Activated T-cell treated with anti-CD3 and anti-CD28 coated beads for 1 hour (primary cell): ENCODE measurements at places on chromosomes 7 and 10.

DNA sequence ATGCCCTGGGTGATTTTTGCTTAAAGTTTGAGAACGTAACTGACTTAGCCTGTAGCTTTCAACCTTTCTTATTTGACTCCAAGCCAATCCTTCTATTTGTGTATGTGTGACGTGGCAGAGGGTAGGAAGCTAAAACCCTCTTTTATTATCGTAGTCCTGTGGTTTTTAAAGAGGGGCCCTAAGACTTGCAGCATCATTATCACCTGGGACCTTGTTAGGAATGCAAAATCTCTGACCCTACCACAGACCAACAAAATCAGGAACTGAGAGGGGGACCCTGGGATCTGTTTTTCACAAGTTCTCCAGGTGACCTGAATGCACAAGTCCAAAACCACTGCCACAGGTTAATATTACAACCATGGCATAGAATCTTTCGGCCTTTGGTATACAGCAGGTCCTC, 80.1 kb downstream of the OSBPL3 start:
- DNase-seq = no peak

DNA sequence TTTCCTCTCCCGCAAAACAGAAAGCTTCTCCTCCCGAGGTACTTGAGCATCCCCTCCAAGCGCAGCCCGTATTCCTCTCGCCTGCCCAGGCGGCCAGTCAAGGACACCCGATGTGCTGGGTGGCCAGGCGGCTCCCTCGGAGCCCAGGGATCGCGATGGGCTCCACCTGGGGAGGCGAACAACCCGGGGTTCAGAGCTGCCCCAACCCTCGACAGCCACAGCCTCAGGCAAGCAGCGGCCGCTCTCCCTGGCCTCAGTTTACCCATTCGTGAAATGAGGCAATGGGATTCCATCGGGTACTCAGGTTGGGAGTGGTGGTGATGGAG, 147.4 kb downstream of the CYP26A1 start:
- DNase-seq = no peak

- DNase-seq = no peak
Measured at GRCh38 chr10:110504111-110504735, 6.5 kb downstream of the DUSP5 start.

GRCh38 chr7:76020031-76020714, 25.8 kb upstream of the TMEM120A start:
- peak; percentile 66 for DNase-seq

GRCh38 chr10:74752371-74753040, 73.9 kb upstream of the KAT6B start:
- no peak for DNase-seq

DNA sequence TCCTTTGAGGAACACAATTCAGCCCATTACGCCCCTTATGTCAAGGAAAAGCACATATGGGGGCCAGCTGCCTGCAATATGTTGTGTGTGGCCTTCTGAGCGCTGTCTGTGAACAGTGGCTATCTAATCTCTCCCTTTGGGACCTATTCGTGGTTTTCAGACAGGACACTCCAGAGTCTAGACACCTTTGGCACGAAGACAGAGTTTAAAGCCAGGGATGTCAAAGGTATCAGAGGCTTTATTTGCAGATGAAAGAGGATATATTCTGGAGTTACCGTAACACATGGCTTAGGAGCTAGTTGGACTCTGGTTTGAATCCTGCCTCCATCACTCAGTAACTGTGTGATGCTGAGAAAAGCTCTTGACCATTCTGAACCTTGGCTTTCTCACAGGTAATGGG, 14.8 kb upstream of the EEPD1 start:
- DNase-seq = no peak

DNA sequence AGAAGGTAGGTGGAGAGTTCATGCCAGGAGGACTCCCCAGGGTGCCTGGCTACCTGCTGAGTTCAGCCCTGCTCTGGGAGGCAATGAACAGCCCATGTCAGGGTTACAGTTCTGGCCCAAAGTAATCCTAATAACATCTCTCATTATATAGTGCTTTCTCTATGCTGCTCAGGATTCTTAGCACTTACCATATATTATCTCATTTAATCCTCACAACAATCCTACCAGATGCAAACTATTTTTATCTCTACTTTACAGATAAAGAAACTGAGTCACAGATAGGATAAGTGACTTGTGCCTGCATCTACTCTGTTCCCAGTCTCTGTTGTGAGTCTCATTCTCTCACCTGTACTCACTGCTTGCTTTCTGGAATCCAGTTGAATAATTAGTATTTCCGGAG, 105.1 kb upstream of the NFE2L3 start:
- DNase-seq = no peak

GRCh38 chr7:127935847-127936376, 95.3 kb downstream of the LRRC4 start:
- no peak for DNase-seq

- no peak for DNase-seq
Measured at GRCh38 chr7:36188906-36189305, 35.9 kb downstream of the EEPD1 start.

DNA sequence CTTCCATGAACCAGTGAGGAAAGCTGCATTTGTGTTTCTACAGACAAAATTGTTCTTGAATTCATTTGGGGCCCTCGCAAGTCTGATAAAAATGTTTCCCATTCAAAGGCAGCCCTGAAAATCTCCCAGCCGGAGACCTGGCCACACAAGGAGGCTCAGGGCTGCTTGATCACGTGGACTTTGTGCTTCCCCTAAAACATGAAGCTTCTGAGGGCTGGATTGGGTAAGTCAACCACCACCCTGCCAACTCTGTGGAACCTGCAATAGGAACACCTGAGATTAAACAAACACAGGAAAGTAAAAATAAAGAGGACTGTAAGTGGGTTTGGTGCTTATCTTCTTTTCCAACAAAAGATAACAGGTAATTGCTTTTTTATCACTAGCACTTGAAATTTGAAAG, 133.8 kb downstream of the C10orf90 start:
- DNase-seq = no peak

DNA sequence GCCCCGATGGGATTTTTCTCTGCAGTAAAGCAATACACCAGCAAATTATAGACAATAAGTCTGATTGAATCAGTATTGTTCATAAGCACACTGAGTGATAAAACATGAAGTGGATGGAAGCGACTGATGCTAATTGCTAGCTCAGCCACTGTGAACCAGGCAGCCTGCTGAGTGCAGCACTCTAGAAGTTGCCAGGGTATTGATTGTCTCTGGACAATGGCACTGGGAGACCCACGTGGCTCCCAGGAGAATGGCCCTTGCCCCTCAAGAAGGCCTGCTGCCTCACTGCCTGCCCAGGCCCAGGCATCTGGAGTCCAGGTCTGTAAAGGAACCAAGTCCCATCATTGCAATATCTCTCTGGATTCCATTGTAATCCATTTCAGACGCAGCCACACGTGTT, 80.4 kb upstream of the TCERG1L start:
- DNase-seq = no peak

DNA sequence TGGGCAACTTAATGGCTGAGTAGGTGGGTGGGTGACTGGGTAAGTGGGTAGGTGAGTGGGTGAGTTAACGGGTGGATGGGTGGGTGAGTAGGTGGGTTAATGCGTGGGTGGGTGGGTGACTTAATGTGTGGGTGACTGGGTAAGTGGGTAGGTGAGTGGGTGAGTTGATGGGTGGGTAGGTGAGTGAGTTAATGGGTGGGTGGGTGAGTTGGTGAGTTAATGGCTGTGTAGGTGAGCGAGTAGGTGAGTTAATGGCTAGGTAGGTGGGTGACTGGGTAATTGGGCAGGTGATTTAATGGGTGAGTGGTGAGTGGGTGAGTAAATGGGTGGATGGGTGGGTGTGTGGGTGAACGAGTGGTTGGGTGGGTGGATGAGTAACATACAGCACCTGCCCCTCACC, 243.0 kb upstream of the MGMT start:
- DNase-seq = no peak

DNA sequence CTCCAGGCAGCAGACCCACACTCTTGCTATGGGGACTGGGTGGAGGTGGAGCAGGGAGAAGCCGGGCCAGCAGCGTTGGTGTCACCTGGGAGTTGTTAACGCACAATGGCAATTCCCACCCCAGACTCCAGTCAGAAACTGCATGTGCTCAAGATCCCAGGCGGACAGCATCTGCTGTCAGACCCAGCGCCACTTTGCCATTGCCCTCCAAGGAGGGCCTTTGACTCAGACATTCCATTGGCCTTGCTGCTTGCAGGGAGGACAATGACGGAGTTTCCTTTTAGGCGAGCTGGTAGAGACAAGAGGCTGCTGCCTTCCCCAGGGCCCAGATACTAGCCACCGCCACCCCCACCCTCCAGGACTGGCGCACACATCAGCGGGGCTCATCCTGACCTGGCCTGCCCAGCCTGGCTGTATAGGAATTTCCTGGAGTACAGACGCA, 34.5 kb downstream of the ZNF775 start:
- no peak for DNase-seq

DNA sequence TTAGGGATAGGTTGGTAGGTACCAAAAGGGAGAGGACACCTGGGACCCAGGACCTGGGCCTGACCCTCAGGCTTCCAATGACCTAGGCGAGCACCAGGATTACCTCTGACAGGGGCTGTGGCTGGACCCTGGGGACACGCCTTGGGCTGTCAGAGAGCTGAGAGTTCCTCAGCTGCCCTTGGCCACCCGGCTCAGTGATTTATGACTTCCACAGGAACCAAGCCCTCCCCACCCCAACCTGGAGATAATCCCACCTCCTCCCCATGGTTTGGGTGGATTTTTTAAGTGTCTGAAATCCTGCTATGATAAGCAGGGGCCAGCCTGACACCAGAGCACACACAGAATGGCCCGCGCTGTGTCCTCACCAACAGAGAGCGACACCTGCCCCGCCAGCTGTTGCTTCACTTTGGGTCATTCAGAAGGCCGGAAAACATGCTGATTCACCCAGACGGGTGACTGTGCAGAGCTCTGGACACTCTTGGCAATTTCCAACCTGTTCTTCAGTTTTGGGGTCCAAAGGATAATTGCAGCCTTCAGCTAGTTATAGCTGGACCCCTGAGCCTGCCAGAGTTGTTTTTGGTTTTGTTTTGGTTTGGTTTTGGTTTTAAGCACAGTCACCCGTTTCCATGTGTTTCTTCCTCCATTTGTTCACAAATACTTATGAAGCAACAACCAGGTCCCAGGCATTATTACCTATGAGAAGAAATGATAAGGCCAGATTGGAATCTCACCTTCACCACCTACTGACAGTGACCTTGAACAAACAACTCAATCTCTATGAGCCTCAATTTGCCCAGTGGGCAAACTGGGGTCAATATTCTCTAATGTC, 78.2 kb downstream of the RAB11FIP2 start:
- no peak for DNase-seq

- no peak for DNase-seq
Measured at GRCh38 chr7:132080467-132080866, 495.8 kb downstream of the PLXNA4 start.

GRCh38 chr10:113594652-113595051, 41.8 kb downstream of the HABP2 start:
- no peak for DNase-seq

DNA sequence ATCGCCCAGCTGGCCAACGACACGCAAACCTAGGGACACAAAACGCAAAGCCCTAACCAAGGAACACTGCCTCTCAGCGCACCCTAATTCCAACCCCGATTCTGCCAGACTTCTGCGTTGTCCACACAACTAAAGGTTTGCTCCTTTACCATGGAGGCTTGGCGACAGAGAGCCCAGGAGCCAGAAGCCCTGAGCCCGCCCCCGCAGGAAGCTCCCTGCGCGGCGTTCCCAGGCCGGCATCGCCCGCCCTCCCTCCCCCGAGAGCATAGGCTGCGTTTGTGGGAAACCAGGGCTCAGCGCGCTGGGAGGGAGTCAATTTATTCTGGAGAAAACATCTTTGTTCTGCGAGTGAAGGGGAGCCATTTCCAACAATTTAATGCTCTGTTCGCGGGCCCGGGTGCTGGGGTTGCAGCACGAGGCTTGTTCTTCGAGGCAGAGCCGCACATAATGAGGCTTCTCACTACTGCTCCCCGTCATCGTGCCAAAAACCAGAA, 103.9 kb downstream of the GRID1 start:
- DNase-seq = no peak

- peak; percentile 10 for DNase-seq
Measured at GRCh38 chr10:100341953-100342626, 4.9 kb upstream of the SCD start.

- no peak for DNase-seq
Measured at GRCh38 chr7:151410405-151411390, 860 bp upstream of the WDR86 start.
